Activated naive CD4-positive, alpha-beta T cell (primary cell): ENCODE measurements at places on chromosomes 7 and 10.

DNA sequence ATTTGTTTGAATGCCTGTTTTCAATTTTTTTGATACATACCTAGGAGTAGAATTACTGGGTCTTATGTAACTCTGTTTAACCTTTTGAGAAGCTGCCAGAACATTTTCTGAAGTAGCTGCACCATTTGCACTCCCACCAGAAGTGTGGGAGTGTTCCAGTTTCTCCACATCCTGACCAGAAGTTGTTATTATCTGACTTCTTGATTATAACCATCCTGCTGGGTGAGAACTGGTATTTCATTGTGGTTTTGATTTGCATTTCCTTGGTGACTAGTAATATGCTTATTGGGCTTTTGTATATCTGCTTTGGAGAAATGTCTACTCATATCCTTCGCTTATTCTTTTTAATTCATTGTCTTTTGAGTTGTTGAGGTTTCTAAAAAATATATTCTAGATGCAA is 117.2 kb upstream of the GLCCI1 start:
- DNase-seq = no peak

GRCh38 chr10:86952106-86952505 is 5.3 kb downstream of the MMRN2 start:
- DNase-seq = no peak

GRCh38 chr7:106419455-106420182 is 134.8 kb upstream of the NAMPT start:
- no peak for DNase-seq

DNA sequence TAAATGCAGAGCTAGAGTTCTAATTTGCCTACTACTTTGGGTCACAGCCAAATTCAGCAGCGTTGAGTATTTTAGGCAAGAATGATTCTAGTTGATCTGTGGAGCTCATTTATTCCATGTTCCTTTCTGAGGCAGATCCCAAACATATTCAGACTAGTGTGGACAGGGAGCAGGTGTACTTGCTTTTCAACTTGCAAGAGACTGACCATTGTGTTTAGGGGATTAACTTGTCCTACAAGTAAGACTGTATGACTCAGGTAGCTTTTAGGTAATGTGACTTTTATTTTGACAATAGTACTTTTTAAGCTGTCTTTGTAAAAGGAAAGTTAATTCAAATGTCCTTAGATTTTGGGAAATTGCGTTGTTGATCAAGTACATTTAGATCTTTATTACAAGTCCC is 285.5 kb downstream of the TWIST1 start:
- no peak for DNase-seq

GRCh38 chr7:124918662-124919061 is 11.0 kb downstream of the POT1 start:
- DNase-seq = no peak

- peak; percentile 9 for DNase-seq
These were observed at the start of gene UNC5B for GRCh38 chr10:71212318-71213126. Gene UNC5B (plus strand): TSS chr10:71212570. CDS start chr10:71212986, 416 bp downstream.

DNA sequence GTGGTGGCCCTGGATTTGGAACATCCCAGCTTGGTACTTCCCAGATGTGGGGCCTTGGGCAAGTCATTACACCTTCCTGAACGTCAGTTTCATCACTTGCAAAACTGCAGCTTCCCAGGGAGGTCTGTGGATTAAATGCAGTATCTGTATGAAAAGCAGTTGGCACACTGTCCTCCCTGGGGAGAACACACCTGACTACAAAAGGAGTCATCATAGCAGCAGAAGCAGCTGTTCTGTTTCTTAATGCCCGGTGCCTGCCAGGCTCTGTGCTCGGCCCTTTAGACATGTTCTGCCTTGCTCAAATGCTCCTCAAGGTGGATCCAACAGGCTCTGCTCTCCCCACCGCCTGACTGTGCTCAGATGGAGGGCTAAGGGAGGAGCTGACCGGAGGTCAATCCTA is 31.0 kb downstream of the CDCA7L start:
- DNase-seq = no peak

DNA sequence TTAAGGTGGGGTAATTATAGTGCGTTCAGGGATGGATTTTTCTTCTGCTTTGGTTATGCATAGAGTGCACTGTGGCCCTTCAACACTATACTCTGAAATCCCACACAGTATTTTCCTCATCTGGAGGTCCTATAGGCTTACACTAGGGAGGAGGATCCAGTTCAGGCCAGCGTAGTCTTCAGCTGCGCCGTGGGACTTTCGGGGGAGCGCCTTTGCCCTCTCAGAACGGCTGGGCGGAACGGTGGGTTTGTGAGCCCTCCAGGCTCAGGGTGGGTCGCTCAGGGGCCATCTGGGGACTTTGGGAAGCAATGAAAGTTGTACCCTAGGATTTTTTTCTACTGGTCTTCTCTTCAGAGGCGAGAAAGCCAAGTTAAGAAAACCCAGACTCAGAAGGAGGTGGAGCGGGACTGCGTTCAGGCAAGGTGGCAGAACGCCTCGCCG is 652 bp upstream of the VPS26A start:
- DNase-seq = no peak

DNA sequence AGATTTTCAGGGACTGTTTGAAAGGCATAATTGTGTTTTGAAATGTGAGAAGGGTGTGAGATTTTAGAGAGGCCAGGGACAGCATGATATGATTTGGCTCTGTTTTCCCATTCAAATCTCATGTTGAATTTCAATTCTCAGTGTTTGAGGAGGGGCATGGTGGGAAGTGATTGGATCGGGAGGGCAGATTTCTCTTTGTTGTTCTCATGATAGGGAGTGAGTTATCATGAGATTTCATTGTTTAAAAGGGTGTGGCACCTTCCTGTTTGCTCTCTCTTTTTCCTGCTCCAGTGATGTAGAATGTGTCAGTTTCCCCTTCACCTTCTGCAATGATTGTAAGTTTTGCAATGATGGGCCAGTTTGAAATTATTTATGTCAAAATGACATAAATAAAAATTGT is 113.0 kb upstream of the PCDH15 start:
- DNase-seq = no peak

GRCh38 chr10:111018021-111018420 is 58.8 kb upstream of the ADRA2A start:
- no peak for DNase-seq
